T-helper 2 cell treated with Interferon-gamma antibody and Interleukin-4, amounts not matched to agents 5 μg/mL and 100 μg/mL, for 36 hours (primary cell): ENCODE measurements at places on chromosomes 5 and 9.
A peak's percentile ranks its signal among the peaks of the same experiment; 100 is the strongest.

- no peak for DNase-seq
Observed at GRCh38 chr9:30995956-30996738, 1388.3 kb upstream of the ACO1 start.

- DNase-seq = no peak
Observed at GRCh38 chr9:37311938-37312708, 110.4 kb upstream of the GRHPR start.

DNA sequence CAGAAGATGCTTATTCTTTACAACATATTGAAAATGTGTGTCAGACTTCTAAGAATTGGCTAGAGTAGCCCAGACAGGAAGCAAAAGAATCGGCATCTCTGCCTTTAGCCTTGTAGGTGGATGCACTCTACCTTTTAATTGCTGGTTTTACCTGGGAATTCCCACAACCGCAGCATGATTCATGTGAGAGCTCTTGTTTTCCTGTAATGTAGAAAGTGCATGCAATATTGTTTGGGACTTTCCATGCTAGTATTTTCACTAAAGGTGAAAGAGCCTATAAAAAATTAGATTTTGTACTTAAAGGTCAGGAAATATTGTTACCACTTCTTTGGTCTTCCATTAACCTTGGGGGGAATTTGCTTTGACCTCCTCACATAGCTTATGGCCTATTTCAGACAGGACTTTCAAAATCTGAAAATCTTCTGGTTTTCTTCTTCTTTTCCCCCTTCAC lies 89.8 kb downstream of the NTRK2 start:
- DNase-seq = peak; percentile 55

- no peak for DNase-seq
Observed at GRCh38 chr5:45335978-45336377, 360.2 kb downstream of the HCN1 start.

DNA sequence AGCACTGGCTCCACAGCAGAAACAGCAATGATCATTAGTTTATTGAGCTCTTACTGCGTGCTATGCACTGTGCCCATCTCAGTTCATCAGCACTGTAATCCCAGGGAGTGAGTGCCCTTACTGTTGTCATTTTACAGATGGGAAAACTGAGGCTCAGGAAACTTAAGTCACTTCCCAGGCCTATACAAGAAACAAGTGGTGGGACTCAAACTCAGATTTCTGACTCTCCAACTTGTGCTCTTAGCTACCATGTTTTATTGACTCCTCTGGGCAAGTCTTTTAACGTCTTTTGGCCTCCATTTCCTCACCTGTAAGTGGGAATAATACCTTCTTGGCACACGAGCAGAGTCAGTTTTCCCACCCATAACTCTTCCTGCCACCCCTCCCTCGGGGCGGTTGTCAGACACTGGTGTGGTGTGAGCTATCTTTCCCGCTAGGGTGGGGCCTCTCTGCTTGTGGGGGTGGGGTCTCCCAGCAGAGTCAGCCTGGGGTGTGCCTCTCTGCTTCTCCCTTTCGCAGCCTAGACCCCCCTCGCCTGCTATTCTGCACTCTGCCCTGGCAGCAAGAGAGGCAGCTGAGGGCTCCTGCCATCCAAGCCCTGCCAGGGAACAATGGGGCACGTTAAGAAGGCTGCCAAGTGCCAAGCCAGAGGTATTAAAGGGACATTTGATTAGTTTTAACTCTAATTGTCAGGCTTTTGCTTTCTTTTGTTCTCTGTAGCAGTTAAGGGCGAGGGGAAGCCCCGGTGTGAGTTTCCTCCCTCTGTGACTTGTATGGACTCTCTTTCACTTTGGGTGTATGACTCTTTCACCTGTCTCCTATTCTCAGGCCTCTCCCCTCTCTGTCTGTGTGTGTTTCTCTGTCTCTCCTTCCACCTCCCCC lies 12.1 kb downstream of the GALNT10 start:
- DNase-seq = peak; percentile 46

- no peak for DNase-seq
Observed at GRCh38 chr9:100287186-100287585, 65.6 kb downstream of the TEX10 start.

DNA sequence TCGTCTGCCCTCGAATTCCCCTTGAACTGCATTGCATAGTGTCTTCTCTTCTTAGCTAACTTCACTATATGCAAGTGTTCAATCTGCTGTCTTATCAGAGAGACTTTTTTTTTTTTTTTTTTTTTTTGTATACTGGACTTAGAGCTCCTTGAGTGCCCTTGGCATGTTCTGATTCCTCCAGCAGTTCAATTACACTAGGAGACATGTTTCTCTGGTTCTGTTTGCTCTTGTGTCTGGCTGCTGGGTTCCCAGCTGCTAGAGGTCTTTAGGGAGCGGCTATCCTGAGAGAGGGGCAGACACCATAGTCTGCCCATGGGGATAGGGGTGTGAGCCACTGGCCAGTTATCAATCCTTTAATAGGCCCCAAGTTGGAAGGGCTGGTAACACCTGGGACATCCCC lies 13.1 kb downstream of the OR2S2 start:
- DNase-seq = no peak

- no peak for DNase-seq
Observed at GRCh38 chr5:38888041-38888440, 42.2 kb downstream of the OSMR start.

DNA sequence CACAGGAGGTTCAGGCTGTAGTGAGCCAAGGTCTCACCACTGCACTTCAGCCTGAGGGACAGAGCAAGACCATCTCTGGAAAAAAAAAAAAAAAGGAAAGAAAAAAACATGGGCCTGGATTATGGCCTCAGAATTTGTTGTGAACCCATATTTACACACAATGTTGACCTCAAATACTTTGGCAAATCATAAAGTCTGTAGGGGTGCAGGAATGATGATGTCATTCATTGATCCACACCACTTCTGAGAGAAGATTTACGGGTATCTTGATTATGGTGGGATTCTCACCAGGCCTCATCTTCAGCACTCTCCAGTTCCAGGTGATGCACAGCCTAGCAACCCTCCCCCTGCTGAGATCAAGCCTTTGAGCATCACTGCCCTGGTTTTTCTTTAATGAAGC lies 156.9 kb downstream of the CDH6 start:
- DNase-seq = no peak

GRCh38 chr5:89981021-89981420 lies 428.5 kb downstream of the CETN3 start:
- no peak for DNase-seq

GRCh38 chr5:133967698-133968203 lies 674 bp downstream of the C5orf15 start:
- DNase-seq = no peak

DNA sequence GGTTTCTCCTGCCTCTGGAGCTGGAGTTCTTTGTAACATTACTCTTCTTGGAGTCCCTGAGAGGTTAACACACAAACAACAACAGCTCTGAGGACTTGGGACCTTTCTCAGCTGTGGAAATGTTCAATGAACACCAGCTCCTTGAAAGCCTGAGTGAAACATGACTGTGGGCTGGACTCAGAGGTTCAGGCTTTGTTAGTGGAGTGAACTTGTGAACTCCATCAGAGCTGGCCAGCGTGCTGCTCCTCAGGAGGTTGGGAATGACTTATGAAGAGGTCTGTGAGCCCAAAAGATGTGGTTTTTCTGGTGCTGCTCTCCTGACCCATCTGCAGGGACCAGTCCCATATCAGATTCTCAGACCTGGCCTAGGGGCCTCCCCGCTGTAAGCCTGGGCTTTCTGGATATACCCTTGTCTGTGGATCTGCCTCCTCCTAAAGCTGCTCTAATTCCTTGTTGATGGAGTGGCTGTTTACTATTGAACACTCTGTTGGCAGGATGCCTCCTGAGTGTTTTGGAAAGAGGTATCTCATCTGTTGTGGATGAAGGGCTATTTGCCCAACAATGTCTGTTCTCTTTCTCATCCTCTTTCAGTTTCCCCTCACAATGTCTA lies 170.0 kb upstream of the GDNF start:
- no peak for DNase-seq

DNA sequence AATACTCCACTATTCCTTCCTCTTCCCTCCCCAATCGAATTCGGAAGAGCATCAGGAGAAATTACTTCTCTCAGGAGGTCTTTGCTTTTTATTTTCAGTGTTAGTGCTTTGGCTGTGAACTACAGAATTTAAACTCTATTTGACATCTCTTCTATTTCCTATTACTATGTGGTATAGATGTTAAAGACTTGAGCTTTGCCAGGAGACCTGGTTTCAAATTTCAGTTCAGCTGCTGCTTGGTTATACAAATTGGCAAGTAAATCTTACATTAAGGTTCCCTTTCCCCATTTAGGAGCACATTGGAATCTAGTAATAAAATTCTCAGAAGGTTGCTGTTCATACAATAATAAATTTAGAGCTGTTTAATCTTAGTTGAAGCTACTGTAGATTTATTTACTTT lies 13.1 kb downstream of the UHRF2 start:
- DNase-seq = no peak

- DNase-seq = no peak
Observed at GRCh38 chr5:129003232-129003631, 37.9 kb downstream of the SLC27A6 start.

DNA sequence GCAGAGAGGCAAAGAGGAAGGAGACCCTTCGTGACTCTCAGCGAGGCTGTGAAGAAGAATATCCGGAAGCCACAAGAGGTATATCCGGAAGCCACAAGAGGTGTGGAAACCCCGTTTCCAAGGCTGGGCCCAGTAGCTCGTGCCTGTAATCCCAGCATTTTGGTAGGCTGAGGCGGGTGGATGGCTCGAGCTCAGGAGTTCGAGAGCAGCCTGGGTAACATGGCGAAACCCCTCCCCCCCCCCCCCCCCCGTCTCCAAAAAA lies 612 bp upstream of the BBLN start:
- peak; percentile 44 for DNase-seq

DNA sequence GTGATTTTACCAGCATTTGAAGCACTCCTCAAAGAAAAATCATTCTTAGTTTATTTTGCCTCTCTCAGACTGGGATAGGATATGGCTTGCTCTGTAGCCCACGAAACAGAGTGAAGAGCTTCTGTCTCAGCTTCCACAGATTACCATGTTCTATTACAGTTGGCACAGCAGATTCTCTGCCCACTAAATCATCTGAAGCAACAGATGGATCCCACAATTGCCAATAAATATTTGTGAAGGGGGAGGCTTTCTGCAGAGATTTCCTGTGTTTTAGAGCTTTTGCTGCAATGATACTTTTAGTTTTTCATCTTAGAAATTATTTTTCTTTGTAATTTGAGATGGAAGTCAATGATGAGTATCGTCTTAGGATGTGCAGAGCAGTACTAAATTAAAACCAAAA lies 12.3 kb upstream of the MAP3K1 start:
- DNase-seq = no peak

GRCh38 chr5:173835661-173836060 lies 52.5 kb upstream of the CPEB4 start:
- no peak for DNase-seq
